ENCODE measurements at places on chromosomes 7 and 10.

- peak; percentile 3 for DNase-seq
These were observed 104.5 kb upstream of the PCLO start for GRCh38 chr7:83267141-83267631.

DNA sequence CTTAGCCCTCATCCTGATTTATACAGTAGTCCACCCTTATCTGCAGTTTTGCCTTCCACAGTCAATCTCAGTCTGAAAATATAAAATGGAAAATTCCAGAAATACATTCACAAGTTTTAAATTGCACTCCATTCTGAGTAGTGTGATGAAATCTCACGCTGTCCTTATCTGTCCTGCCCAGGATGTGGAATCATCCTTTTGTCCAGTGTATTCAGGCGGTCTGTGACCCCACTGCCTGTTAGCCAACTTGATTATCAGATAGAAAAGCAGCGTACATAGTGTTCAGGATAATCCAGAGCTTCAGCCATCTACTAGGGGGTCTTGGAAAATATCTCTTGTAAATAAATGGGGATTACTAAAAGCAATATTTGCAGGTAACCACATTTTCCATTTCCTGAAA lies 146.3 kb downstream of the MALRD1 start:
- peak; percentile 39 for DNase-seq

DNA sequence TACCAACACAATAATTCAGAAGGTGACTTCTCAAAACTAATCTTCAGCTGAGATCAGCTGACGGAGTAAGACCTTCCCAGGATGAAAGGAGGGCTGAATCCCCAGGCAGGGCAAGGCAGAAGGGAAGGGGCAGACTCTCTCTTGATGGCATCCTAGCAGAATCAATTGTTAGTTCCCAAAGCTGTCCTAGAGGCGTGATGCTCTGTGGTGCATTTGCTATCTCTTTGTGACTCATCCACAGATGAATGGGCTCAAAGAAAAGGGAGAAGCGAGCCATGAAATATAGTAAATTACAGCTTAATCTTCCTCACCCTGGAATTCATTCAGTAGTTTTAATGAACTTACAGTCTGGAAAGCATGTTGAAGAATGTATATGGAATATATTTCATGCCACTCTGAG lies 37.2 kb downstream of the PDE1C start:
- no peak for DNase-seq

DNA sequence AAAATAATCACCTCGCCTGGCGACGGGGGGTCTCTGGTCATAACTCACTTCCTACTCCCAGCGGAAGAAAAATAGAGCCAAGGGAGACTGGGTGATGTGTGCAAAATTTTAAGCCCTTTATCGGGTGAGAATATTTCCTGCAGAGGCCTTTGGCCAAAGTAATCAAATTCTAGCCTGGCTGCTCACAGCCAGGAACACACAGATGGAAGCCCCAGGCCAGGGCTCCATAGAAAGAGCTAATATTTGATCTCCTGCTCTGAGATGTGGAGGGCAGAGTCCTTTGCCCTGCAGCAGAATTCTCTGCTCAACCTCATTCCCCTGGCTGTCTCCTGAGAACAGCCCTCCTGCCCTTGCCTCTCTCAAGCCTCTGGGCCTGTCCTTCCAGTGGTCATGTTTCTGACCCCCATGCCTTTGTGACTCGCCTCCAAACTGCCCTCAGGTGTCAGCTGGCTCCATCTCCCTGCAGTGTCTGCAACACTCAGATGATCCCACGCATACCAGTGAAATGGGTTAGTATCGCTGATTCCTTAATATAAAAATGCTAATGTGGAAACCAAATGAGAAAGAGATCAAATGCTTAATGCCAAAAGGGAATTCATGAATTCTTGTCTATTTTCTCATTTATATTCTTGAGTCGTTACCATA lies 34.5 kb downstream of the FRMD4A start:
- DNase-seq, result peak; percentile 5

DNA sequence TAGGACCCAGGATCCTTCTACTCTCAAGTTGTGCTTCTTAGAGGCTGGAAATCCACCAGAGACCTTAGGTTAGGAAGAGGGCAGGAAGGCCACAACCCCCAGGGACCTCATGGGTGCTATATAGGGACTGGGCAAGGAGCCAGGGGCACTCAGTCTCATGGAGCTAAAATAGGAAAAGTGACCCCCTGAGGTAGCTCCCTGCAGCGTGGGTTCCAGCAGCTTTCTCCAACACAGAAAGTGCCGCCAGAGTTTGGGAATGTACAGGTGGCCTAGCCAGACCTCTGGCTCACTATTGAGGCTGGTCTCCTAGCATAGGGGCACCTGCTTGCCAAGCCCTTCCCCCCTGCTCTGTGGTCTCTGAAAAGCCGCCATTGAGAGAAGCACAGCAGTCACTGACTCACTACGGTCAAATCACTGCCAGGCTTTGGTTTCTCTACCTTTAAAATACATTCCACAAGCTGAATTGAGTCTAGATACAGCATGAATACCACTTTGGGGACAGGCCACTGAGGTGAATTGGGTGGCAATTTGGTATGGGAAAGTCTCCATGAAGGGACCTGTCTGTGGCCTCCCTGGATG lies 333.2 kb upstream of the PODXL start:
- DNase-seq, result no peak

GRCh38 chr7:798921-799470 lies 33.3 kb upstream of the SUN1 start:
- DNase-seq, result no peak

DNA sequence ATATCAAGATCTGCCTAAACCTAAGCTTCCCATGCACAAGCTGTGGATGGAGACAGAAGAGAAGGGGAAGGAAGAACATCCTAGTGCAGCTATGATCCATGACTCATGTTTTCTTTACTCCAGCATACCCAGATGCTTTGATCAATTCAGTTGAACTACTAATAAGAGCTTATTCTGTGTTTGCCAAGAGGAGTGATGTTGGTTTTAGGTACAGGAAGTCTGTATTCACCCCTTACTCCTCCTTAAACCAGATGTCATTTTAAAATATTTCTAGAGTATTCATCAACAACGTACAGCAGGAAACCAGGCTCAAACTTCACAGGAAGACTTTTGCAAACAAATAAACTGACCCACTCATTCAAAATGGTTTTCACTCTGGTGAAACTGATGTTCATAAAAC lies 29.2 kb downstream of the PANK1 start:
- DNase-seq, result peak; percentile 48

DNA sequence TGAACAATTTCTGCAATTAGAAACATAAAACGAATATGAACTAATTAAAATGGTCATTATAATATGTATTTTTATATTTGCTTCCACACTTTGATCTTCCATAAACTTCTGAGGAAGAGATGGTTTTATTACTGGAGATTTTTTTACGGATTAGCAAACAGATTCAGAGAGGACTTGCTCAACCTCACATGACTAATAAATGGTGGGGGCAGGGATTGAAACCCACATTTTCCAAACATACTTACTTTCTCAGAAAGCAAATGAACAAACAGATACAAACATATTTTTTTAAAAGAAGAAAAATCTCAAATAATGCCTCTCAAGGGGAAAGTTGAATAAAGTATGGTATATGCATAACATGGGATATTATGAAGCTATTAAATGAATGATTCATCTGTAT lies 18.3 kb downstream of the ANKMY2 start:
- peak; percentile 54 for DNase-seq

DNA sequence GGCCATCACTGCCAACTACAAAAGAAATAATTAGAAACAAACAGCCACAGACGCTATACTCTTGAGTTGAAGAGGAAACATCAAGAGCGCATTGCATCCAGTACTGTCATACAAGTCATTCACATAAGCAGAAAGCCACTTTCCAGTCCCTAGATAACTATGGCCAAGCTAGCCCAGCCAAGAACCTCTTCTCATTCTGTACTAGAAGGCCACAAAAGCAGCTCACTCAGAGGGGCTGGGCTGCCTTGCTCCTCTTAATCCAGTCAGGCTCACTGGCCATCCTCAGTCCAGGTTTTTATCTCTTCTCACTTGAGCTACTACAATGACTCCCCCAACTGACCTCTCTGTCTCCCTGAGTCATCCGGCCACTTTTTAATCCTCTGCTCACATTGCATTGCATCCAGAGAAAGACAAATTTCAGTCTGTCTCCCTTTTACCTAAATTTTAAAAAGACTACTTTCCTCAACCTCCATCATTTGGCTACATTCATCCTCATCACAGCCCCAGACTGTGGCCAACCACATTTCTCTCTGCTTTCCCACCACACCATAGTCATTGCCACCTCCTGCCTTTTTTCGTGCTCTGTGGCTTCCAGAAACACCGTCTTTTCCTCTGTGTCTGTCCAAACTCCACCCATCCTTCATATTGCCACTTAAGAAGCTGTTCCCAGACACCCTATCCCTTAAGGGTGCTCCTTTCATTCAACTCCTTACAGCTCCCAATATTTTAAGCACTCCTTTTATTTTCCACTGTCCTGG lies 25.0 kb downstream of the PPP1R3C start:
- DNase-seq, result peak; percentile 43

DNA sequence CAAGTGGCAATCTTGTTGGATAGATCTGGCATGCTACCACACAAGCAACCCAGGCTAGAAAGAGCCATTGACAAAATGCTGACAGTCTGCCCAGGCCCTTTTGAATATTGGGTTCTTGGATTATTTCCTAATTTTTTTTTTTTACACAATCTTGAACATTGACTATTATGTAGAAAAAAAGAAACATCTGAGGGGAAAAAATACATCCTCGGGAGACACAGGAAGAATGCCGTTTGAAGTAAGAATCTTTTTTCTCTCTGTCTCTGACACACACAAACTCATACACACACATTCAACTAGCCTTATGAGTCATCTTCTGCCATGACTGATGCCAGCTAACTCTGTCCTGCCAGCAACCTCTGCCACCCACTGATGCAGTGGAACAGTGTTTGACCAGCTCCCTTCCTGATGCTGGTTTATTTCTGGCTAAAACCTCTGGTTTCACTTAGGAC lies 47.2 kb downstream of the SORBS1 start:
- DNase-seq, result peak; percentile 69

GRCh38 chr7:82229164-82229563 lies 214.4 kb downstream of the CACNA2D1 start:
- no peak for DNase-seq

DNA sequence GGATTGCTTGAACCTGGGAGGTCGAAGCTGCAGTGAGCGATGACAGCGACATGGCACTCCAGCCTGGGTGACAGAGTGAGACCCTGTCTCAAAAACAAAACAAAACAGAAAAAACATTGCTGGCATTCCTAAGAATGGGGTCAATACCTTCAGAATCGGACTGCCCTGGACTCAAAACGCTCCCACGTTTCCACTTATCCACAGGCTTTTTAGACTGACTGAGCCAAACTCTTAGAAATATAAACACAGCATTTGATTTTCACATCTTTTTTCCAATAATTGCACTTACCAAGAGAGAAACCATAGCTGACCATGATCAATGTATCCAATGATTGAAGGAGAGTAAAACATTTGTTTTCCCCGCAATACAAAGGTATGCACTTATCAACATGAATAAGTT lies 59.5 kb upstream of the CUX1 start:
- no peak for DNase-seq

DNA sequence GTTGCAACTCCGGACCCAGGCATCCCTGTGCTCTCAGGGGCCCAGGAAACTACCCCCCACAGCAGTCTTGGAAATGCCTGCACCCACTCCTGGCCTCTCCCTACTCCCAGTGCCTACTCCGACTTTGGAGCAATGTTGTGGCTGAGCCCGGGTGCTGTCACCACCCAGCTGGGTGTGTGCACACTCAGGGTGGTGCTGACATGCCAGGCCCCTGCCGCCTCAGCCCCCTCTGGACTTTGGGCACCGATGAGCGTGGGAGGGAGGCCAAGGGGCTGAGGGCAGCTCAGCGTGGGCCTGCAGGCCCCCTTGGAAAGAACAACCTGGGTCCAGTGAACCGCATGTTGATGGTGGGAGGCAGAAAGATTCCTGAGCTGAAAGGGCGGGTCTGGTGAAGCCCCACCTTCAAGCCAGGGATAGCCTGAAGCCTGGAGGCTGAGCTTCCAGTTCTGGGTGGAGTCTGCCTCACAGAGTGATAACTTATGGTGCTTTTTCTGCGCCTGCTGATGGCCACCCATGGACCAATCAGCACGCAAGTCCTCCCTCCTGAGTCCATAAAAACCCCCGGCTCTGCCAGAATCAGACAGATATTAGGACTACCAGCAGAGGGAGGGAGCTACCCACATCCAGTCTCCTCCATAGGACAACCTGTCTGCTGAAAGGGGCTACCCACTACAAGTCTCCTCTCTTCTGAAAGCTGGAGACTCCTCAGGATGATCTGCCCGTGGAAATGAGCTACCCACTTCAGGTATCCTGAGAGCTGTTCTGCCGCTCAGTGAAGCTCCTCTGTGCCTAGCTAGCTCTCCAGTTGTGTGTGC lies 380.4 kb upstream of the SORCS1 start:
- DNase-seq, result no peak

- peak; percentile 65 for DNase-seq
These were observed 11.9 kb downstream of the RGR start for GRCh38 chr10:84256510-84257342.

DNA sequence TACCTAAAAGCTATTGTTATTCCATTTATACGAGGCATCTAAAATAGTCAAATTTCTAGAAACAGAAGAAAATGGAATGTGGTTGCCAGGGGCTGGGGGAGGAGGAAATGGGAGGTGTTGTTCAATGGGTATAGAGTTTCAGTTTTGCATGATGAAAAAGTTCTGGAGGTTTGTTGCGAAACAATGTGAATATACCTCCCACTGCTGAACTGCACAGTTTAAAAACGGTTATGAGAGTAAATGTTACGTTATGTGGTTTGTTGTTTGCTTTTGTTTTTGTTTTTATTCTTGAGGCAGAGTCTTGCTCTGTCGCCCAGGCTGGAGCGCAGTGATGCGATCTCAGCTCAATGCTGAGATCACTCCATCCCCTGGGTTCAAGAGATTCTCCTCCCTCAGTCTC lies 64.9 kb upstream of the NRBF2 start:
- DNase-seq, result peak; percentile 54

GRCh38 chr7:116798232-116798631 lies 64.2 kb upstream of the CAPZA2 start:
- DNase-seq, result no peak

GRCh38 chr7:133395551-133395950 lies 142.7 kb downstream of the EXOC4 start:
- no peak for DNase-seq

DNA sequence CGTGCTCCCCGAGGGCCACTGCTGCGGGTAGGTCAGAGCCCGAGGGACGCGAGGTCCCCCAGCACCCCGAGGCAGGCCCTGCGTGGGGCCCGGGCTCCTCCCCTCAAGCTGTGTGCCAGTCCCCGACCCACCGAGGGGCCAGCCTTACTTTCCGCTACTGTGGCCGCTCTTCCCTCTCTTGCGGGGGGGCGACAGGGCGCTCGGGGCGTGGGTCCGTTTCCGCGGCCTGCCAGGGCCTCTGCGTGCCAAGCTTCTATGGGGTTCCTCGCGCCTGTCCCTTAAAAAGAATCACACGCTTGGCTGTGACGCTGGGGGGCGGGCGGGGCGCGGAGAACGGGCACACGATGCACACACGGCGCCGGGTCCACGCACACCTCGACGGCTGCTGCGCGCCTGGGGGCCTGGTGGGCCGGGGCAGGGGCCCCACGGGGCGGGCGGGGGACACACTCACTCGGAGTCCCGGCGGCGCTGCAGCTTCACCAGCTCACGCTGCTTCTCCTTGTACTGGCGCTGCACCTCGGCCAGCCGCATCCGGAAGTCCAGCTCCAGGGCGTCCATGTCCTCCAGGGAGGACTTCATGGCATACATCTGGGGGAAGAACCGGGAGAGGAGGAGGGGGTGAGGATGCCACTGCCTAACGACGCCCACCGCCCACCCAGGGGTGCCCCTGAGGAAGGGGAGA lies 62.0 kb downstream of the TNRC18 start:
- DNase-seq, result no peak
